NCI-H524 treated with DMSO at 0.1 percent for 48 hours (cell line): ENCODE measurements at places on chromosomes 5 and 9.

- DNase-seq: no peak
These were observed 47.0 kb downstream of the IQGAP2 start for GRCh38 chr5:76450054-76450453.

- no peak for DNase-seq
These were observed 19.6 kb downstream of the ZNF131 start for GRCh38 chr5:43140286-43140685.

DNA sequence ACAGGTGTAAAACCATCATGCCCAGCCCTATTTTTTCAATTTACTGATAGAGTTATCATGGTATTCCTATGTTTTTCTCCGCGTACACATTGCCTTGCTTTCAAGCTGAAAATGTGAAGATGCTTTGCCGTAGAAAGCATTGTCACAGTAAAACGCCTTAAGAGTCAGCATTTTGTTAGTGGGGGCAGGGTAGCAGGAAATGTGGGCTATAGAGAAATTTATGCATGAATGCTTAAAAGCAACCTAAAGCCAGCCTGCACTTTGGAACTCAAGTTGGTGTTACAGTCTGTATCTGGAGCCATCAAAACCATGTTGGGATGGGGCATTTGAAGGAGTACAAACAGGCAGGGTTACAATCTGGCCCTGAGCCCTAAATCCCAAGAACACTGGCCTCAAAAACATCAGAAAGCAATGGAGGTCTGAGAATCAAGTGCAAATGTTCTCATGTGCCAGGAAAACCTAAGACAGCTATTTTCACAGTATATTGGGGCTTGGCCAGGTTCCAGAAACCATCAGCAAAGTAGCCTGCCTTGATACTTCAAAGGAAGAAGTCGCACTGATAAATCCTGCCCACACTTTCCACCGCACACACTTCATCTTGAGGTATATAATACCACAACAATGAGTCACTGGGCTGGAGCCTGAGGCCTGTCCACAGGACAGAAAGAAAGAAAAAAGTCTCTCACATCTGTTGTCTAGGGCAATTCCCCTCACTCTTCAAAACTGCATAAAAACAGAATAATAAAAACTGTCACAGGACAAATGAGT is 313.8 kb downstream of the ENC1 start:
- DNase-seq: no peak

DNA sequence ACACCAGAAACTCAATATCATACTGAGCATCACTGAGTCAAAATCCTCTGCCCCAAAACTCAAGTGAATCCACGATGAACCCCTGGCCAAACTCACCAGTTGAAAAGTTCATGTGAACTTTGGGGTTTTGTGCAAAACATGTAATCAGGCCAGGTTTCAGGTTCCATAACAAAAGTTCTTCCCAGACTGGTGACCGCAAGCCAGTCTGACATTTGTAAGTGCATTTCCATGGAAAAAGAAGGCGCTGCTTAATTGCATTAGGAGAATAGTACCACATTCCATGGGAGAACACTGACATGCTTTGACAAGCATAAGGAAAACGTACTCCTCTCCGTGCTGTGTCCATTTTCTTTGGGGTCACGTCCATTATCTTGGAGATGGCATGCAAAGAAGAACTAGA is 567.0 kb downstream of the BNC2 start:
- DNase-seq: no peak

GRCh38 chr9:12963537-12963936 is 188.7 kb downstream of the LURAP1L start:
- no peak for DNase-seq

DNA sequence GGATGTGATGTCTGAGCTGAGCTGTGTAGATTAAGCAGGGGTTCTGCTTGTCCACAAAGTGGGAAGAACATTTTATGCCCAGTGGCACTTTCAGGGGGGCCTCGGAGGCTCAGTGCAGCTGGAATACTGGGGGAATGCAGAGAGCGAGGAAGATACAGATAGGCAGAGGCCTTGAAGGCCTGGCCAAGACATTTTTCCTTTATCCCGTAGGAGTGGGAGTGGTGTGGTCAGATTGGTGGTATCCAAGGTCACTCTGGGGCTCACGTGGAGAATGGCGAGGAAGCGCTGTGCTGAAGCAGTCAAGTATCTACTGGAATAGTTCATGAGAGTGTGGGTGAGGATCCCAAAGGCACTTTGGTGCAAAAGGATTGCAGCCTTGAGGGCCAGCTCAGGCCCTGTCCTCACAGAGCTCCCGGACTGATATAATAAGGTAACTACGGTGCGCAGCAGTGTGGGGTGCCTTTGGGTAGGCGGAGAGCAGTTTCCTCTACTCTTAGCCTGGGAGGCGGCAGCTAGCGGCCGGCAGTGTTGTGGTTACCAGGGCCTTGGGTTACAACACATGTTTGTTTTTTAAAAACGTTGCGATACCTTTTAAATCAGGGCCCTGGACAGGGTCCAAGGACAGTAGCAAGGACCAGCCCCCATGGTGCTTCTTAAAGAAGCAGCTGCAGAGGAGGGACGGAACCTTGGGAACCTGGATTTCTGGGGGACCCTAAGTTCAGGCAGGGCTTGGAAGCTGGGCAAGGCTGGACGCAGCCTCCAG is 10.8 kb upstream of the CCDC69 start:
- DNase-seq: no peak

- DNase-seq: no peak
These were observed 37.6 kb downstream of the STC2 start for GRCh38 chr5:173290477-173291131.

- no peak for DNase-seq
These were observed 215.1 kb upstream of the TRIM32 start for GRCh38 chr9:116471944-116472506.

DNA sequence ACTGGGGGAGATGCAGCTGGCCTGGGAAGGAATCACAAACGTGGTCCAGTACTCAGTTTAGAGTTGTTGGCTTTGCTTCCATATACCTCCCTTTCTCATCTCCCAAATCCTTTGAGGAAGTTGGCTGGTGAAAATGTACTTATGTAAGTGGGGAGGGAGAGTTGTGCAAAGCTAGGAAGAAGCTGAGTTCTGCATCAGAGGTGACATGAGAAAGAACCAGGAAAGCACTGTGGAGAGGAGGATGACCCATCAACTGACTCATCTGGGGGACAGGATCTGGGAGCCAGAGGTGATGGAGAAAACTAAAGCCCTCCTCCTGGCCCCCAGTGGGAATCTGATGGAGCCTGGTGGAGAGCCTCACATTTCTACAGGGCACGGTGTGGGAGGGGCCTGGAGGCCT is 16.2 kb downstream of the KCNMB1 start:
- no peak for DNase-seq

GRCh38 chr5:153572411-153573145 is 82.1 kb downstream of the GRIA1 start:
- no peak for DNase-seq

GRCh38 chr9:84897362-84898094 is 228.0 kb downstream of the NTRK2 start:
- no peak for DNase-seq

DNA sequence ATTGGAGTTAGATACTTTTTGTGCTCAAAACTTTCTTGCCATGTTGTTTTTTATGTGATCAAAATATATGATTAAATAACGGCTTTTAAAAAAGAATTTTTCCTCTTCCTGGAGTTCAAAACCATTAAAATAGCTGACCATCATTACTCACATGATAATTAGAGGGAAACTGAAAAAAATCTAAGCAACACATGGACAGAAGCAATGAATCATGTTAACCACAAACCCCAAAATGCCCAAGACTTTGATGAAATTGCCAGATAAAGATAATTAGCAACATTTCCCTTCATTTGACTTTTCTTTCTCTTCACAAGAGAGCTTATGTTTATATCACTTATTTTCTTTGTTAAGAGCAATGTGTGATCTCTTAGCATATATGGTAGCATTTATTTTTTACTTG is 1294.2 kb downstream of the EFNA5 start:
- DNase-seq: no peak

- no peak for DNase-seq
These were observed 271.1 kb downstream of the TRIM36 start for GRCh38 chr5:114898602-114899001.

- DNase-seq: no peak
These were observed 28.1 kb downstream of the IL7R start for GRCh38 chr5:35884773-35885172.

DNA sequence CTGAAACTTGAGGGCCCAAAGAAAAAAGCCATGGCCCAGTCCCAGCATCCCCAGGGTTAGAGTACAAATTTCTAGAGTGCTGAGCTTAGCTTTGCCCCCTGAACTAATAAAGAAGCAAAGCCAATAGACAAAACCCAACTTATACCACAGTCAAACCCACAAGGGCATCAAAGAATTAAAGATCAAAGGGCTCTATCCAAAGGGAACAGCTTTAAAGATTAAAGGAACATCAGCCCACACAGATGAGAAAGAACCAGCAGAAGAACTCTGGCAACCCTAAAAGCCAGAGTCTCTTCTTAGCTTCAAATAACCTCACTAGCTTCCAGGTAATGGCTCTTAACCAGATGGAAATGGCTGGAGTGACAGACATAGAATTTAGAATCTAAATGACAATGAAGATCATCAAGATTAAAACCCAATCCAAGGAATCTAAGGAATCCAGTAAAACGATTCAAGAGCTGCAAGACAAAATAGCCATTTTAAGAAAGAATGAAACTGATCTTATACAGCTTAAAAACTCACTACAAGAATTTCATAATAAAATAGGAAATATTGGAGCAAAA is 93.9 kb downstream of the YIPF5 start:
- no peak for DNase-seq
